ENCODE measurements at places on chromosomes 2 and 18. TPM values are rescaled to one million over a fixed set of nuclear protein-coding genes. Genes with fewer than 3 reads are reported as not detected.

DNA sequence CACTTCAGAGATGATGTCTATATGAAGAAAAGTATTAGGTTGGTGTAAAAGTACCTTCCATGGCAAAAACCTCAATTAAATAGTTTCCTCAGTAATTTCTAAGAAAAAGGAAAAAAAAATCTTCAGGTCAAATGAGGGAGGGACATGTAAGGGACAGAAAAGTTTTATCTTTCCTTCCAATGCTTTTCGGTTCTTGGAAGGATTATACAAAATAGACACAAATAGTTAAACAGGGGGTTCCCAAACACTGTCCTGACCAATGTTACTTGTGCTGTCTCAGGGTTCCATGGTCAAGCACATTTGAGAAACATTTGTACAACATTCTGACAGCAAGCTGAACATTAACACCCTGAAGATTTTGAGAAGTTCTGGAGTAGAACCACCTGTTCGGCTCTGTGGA lies 22.0 kb downstream of the ERMN start:
- no peak for DNase-seq

GRCh38 chr2:169845016-169845415 lies 17.8 kb downstream of the UBR3 start:
- DNase-seq: no peak

DNA sequence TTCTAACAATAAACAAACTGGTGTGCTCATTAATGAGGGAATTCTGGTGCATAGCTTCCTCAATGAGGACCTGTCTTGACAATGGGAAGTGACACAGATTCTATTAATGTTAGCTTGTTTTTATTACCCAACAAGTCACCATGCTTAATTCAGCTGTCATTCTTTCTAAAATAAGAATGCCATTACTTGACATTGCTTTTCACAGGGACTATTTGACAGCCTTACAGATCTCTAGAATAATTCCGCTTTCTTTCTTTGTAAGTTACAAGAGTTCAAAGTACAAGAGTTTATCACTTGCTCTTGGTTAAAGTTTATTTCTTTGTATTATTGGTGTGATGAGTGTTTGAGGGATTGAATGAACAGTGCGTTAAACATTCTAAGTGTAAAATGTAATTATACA lies 127.0 kb upstream of the COL5A2 start:
- no peak for DNase-seq

- DNase-seq: no peak
Observed at GRCh38 chr2:196333397-196333796, 162.0 kb upstream of the STK17B start.

GRCh38 chr2:230928701-230929380 lies 3.8 kb upstream of the GPR55 start:
- DNase-seq: no peak

ALPP gene
- not detected for total RNA-seq

- DNase-seq: no peak
Observed at GRCh38 chr2:237692601-237693290, 65.4 kb downstream of the LRRFIP1 start.

DNA sequence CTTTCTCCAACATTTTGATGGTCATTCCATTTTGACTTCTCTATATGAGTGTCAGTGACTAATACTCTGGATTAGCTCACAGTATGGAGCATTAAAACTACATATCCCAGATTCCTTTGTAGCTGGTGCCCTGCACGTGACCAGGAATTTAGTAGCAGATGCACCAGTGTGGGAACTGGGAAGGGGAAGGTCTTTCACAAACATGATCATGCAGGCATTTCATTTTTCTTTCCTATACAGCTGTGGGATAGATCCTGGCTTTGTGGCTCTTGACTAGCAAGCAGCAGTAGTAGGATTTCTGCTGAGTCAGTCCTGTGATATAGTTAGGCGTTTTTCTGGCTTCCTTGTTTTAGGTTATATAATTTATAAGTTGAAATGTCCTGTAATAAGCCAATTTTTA lies 971.0 kb upstream of the CDH2 start:
- DNase-seq: no peak

DNA sequence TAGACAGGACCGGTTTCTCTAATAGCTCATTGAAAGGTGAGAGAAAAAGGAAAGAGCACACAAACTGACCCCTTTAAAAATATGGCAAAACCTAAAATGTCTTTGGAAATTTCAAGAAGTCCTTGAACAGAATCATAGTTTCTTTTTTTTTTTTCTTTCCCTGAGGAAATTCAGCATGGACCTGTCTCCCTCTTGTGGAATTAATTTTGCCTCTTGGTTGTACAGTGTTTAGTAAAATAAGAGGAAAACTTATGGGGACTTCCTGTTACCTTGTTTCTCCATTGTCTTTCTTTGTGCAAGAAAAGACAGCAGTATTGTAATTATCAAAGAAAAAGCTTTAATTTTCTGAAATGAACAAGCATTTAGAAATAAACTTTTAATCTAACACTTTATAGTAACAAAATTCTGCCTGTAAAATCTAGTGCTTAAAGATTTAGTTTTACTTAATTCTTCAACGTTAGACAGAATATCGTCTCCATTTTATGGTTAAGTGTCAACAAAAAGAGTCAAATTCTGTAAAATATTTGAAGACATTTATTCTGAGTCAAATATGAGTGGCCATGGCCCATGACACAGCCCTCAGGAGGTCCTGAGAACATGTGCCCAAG lies 176.3 kb upstream of the NABP1 start:
- DNase-seq: no peak
